IPS DF 19.7 (cell line): ENCODE measurements at places on chromosomes 3 and 15.

GRCh38 chr3:189787191-189787590 lies 156.0 kb downstream of the TP63 start:
- no peak for DNase-seq

DNA sequence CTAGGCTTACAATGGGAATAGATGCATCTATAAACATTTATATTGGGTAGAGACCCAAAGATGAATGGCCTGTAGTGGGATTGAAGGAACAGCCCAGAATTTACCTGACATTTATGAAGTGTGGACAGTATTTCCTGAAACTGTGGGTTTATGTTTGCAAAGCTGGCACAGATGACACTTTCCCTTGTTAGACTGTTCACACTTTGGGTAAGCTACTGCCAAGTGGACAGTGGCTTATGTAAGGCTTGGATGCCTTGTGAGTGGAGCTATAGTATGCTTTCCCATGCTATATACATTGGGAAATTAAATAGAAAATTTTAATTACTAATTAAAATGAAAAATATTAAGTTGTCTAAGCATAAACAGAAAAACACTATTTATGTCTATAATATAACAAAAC lies 48.5 kb downstream of the STARD9 start:
- DNase-seq, result no peak

- no peak for DNase-seq
These were observed 8.5 kb upstream of the USP3 start for GRCh38 chr15:63495780-63496488.

DNA sequence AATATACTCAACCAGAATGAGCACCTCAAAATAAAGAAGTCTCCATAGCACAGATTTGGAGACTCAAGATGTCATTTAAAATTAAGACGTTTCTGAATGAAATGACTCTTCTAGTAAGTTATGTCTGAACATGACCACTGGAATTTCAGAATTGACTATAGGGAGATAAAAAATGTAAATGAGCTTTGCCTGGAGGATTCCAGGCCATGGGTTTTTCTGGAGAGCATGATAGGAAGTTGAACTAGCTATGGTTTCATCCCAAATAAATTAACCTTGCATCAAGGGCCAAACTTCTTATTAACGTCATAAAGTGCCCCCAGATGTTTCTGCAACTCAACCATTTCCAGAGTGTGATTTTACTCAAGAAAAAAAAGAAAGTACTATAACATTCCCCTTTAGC lies 222.6 kb upstream of the NR2F2 start:
- no peak for DNase-seq

- no peak for DNase-seq
These were observed 22.0 kb downstream of the COLQ start for GRCh38 chr3:15499536-15499935.

GRCh38 chr3:10775259-10775658 lies 40.8 kb upstream of the SLC6A11 start:
- DNase-seq, result no peak

DNA sequence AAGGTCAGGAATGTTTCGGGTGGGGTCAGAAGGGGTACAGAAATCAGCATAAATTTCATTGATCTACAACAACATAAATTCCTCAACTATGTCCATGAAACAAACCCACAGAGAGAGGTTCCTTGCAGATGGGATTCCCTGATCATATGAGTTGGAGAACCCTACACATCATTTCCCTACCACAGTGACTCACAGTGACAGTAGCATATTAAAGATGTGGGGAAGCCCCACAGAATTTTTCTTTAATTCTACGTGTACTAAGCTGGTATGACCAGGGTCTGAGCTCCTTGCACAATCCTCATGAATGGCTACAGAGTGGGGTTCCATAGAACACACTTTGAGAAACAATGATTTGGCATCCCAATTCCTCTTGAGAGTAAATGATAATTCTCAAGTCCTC lies 116.9 kb upstream of the RAD18 start:
- DNase-seq, result no peak

DNA sequence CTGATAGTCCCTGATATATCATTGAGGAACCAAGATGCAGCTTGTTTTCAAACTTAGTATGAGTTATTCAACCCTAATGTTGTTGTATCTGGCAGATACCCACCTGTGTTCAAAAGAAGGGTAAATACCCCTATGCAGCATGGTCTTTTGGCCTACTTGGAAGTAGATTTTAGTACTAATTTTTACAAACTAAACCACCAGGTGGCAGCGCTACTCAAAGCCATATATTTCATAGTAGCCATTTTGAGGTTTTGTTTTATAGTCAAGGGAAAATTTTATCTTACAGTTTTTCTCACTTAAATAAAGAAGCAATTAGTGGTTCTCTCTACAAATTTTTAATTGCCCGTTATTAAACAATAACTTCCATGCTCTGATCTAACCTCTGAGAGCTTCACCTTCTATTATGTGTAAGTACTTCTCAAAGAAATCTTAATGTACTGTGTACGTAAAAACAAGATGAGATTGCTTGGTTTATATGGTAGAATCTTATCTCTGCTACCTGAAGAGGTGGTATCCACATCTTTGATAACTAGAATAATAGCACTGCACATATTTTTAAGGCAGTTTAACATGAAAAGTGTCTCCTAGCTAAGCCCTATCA lies 31.5 kb upstream of the MLF1 start:
- DNase-seq, result no peak

DNA sequence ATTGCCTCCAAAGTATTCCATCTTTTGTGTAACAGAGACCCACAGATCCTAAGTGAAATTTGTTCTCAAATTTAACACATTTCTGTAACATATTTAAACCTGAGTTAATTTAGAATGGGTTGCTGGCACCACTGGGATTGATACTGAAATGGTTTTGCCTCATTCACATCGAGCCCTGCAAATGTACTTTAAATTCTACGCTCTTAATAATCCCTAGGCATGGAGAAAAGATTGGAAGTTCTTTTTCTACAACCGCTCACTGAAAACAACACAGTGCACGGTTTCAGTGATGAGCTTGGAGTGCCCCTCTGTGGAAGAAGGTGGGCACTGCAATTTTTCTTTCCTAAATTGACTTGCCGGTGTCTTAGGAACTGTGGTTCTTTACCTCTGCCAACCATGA lies 109.9 kb upstream of the ATP11B start:
- no peak for DNase-seq

- DNase-seq, result no peak
These were observed 479.4 kb downstream of the RBMS3 start for GRCh38 chr3:29760226-29760685.

DNA sequence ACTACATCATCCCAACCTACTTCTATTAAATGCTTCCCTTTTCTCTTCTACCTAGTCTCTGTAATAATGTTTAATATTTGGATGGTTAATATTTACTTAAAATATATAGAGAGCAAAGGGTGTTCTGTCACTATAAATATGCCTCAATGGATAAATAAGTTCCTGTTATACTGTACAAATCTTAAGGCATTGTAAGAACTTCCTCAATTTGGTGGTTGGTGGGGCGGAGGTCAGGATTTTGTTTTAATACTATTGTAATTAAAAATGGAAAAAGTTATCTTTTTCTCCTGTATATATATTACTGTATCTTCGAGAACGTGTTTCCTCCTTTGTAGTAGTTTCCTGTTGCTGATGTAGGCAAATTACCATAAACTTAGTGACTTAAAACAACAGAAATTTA lies 41.5 kb downstream of the SPRED1 start:
- DNase-seq, result no peak

GRCh38 chr3:78274475-78275065 lies 1234.7 kb downstream of the ROBO2 start:
- DNase-seq, result no peak

GRCh38 chr15:75030023-75030413 lies 6.6 kb downstream of the PPCDC start:
- no peak for DNase-seq

DNA sequence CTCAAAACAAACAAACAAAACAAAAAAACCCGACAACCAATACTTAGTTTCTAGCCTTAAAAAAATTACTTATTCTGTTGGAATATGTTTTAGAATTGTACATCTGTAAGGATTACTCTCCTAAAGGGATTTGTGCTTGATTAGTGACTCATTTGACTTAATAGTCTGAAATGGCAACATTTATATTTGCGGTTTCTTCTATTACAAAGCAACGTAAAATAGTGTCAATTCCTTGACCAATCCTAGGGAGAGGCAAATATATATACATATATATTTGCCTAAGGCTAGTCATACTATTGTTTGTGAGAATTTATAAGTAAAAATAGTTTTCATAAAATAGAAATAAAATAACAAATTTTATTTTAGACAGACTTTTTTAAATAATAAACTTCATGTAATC lies 39.7 kb downstream of the C3orf62 start:
- DNase-seq, result no peak

DNA sequence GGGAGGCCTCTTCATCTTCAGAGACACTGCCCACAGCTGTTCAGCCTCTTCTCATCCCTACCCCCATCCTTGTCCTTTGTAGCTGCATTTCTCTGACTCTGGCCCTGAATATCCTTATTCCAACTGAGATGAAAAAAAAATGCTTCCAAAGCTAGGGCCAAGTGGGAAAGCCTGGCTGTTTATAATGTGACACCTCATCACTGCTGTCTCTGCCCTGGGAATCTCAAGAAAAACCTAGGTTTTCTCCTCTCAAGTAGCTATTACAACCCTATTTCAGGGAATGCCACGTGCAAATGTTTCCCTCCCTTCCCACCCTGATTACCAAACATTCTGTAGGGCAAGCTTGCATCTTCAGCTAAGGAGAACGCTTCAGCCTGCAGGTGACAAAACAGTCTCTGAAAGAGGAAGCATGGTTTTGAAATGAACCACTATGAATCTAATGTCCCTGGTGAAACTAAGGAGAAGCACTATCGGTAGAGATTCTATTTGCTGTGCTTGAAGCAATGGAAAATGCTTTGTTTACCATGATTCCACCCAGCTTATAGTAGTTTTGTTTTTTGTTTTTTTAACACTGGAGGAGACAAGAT lies 65.4 kb downstream of the USF3 start:
- no peak for DNase-seq

GRCh38 chr15:80778621-80778963 lies 578 bp upstream of the CEMIP start:
- DNase-seq, result no peak

GRCh38 chr3:68378631-68379030 lies 553.7 kb downstream of the TAFA4 start:
- DNase-seq, result no peak

GRCh38 chr3:16898595-16899395 lies 14.0 kb downstream of the PLCL2 start:
- DNase-seq, result no peak

GRCh38 chr3:56383092-56383491 lies 85.2 kb downstream of the ERC2 start:
- no peak for DNase-seq

- no peak for DNase-seq
These were observed 20.9 kb upstream of the LARS2 start for GRCh38 chr3:45367453-45367871.

DNA sequence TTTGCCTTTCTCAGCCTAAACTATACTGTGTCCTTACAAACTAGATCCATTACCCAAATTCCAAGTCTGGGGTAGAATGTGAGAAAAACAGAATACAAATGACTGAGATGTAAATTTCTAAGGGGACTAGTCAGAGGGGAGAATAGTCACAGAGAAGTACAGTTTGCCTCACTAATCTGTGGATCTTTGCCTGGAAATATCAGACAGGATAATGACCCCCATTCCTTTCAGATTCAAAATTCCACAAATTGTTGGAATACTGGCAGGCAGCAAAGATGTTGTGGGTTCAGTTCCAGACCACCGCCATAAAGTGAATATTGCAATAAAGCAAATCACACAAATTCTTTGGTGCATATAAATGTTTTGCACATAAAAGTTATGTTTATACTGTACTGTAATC lies 762.8 kb upstream of the NR2F2 start:
- DNase-seq, result no peak

- DNase-seq, result no peak
These were observed 79.4 kb downstream of the PEX5L start for GRCh38 chr3:179957264-179957845.

DNA sequence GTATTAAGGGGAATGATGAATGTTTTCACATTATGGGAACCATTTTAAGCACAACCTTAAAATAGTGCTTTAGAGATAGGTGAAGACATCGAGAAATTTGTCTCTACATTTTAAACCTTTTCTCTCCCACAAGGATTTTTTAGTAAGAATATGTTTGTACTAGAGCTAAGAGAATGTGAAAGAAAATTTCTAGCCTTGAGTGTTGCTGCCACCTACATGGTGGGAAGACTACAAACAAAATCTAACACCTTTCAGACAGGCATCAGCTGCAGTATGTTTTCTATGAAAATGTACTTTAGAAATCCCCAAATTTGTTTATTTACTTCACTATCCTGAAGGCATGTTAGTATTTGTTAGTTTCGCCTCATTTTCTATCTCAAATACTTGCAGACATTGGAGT lies 247.4 kb downstream of the WDR72 start:
- no peak for DNase-seq

DNA sequence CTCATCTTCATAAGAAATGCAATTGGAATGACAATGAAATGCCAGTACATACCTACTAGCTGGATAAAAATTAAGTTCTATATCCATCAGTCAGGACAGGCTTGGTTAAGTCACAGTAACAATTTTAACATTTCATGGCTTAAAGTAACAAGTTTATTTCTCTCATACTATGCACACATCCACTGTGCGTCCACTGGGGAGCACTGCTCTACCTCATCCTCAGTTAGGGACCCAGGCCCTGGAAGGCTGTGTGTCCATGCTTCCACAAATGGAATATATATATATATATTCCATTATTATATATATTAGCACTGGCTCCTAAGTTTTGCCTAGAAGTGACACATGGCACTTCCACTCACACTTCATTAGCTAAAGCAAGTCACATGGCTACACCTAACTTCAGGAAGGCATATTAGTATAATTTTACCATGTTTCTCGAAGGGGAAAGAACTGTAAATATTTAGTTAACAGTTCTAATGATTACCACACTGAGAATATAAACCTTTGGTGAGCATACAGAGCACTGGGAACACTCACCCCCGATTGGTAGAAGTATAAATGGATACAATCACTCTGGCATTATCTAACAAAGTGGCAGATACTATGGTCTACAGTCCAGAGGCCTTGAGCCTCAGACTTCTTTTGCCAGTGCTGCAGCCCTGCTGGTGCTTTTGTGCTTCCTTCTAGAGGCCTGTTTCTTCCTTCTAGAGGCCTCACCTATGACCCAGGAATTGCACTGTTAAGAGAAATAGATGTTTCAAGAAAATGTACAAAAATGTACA lies 28.6 kb downstream of the AP3S2 start:
- no peak for DNase-seq
